ENCODE measurements at places on chromosomes 4 and X.

GRCh38 chr4:71006203-71006907, 12.9 kb downstream of the DCK start:
- no peak for DNase-seq

DNA sequence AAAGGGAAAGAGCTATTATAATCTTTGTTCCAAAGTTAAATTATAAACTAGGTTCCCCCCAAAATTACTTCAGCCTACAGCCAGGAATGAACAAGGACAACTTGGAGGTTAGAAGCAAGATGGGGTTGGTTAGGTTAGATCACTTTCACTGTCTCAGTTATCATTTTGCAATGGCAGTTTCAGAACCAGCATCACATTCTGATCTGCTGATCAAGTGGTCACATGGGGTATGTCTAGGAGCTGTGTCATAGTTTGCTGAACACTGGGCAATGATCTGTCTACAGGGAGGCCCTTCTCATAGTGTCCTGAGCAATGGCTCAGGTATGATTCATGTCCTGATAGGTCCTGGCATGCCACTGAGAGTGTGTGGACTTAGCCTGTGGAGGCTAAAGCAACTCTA, 41.6 kb upstream of the XIAP start:
- no peak for DNase-seq

DNA sequence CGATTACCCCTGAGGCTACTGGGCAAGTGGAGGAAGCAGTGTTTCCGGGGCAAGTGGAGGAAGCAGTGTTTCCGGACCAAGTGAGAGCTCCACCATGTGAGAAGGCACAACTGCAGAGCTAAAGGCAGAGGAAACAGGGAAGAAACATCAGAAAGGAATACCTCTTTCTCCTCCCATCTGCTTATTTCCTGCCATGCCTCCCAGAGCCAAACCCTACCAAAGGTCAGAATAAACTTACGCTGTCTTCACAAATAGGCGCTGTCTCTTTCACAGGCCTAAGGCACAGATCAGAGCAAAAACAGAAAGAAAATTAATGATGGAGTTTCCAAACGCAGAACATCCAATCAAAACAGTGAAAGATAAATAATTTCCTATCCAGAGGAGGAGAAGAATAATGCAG, 153.0 kb downstream of the ATOH1 start:
- DNase-seq, result no peak

DNA sequence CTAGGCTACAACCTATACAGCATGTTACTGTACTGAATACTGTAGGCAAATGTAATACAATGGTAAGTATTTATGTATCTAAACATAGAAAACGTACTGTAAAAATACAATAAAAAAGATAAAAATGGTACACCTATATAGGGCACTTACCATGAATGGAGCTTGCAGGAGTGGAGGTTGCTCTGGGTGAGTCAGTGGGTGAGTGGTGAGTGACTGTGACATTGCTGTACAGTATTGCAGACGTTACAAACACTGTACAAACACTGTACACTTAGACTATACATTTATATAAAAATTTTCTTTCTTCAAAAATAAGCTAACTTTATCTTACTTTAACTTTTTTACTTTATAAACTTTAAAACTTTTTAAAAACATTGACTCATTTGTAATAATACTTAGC, 190.3 kb upstream of the NR3C2 start:
- DNase-seq, result no peak

- DNase-seq, result no peak
Measured at GRCh38 chr4:31702326-31702725, 982.2 kb downstream of the PCDH7 start.

DNA sequence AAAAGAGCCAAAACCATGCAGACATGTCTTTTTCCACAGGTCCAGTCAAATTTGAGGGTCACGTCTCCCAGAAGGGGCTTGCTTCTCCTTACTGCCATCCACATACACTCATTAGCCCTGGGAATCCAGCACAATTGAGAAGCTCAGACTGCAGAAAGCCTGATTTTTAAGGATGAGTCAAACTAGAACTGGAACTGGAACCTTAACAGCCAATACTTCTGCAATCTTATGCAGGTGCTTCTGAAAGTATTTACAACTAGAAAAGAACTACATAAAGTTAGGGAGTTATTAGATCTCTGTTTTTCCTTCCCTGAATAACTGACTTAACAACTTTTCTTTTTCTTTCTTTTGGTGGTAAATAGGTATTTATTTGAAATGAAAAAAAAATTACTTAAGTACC, 86.3 kb downstream of the CDS1 start:
- no peak for DNase-seq

- no peak for DNase-seq
Measured at GRCh38 chrX:40628506-40628905, 5.3 kb downstream of the MPC1L start.

DNA sequence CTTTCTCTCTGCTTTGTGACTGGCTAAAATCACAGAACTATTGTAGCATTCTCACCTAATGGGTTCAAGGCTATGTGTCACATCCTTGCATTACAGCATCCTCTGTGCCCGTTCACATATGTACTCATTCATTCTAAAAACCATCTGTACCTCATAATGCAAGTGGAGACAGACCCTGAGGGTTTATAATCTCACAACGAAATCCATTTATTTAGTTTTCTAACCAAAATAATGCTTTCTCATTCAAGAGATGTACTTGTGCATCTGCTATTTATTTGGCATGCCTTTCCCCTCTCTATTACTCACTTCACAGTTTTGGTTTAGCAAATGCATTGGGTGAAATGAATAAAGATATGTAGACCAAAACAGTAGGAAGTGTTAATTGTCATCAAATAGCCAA, 261.5 kb downstream of the DCHS2 start:
- DNase-seq, result no peak

GRCh38 chrX:10485326-10485725, 135.1 kb downstream of the MID1 start:
- DNase-seq, result no peak

GRCh38 chr4:1685235-1686150, 1.4 kb upstream of the FAM53A start:
- DNase-seq, result no peak

DNA sequence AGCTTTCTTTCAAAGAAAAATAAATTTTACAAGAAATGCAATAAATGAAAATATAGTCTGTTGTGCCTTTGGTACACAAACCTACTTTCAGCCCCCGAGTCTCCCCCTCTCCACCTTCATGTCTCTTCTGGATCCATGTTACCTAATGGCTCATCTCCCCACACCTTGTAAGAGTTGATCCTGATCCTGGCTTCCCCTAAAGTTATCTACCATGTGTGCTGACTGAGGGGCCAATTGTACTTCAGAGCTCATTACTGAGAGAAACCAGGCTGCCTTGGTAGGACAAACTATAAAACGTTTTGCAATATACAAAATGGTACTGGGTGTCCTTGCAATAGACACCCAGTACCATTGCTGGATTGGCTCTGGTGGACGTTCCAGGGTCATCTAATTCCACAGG, 11.8 kb downstream of the PALLD start:
- no peak for DNase-seq

DNA sequence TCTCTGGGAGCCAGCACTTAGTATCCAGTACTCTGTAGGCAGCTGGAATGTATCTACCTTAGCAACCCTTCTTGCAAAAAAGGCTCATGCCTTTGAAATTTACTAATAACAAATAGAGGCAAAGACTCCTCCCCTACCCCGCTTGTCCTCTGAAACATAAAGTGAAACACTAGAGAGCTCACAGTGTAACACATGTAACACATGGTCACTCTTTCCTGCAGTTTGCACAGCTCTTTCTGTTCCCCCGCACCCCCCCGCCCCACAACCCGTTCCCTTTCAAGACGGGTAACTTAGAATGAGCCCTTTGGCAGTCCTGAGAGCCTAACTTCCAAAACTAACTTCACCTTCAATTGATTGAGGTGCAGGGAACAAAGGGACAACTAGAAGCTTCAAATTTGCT, 6.0 kb upstream of the BCORL1 start:
- no peak for DNase-seq

- DNase-seq, result no peak
Measured at GRCh38 chr4:46974891-46975543, 18.4 kb downstream of the GABRA4 start.

DNA sequence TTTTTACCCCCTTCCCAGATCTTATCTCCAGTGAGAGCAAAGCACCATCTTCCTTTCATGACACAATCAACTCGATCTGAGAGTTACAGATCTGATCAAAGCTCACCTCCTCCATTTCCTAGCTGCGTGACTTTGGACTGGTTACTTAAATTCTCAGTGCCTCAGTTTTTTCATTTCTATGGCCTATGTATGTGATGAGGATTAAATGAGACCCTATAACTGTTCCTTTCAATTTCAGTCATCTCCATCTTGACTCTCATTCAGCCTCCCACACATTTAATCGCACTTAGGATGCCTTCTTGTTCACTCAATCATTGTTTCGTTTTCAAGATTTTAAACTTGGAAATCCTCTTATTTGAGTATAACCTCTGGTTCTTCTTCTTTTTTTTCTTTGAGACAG, 20.1 kb upstream of the CXCR3 start:
- no peak for DNase-seq

DNA sequence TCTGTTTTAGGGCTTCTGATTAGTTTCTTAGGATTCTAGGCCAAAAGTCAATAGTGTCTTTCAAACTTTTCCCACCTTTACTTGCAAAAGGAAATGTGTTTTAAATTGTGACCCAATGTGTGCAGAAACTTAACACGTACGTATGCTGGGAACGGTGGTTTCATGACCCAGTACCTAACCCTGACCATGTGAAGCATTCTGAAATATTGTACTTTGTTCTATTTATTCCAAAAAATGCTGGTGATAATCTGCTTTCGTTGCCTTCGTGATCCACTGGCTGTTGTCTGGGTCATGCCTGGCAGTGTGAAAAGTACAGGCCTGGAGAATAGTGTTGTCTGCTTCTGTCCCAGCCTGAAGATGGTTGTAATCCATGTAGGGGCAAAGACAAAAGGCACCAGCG, 26.7 kb upstream of the TADA2B start:
- no peak for DNase-seq

- DNase-seq, result no peak
Measured at GRCh38 chr4:186709517-186709916, 14.1 kb downstream of the FAT1 start.

- DNase-seq, result no peak
Measured at GRCh38 chr4:23958749-23959148, 68.9 kb upstream of the PPARGC1A start.

GRCh38 chr4:122508083-122508482, 51.6 kb upstream of the IL2 start:
- no peak for DNase-seq

DNA sequence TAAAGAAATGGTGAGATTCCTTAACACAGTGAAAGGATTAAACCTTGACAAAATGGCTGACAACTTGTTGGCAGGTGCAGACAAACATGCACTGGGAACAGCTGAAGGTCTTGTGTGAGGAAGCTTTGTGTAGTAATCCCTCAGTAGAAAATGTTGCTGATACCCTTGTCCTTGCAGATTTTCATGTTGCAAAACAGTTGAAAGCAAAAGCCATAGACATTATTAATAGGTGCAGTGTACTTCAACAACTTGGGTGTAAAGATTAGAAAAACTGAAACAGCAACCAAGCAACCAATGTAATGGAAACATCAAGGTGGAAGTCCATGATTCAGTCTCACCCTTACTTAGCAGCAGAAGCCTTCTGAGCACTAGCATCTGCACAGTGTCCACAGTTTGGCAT, 29.8 kb downstream of the UGT2B7 start:
- DNase-seq, result no peak

DNA sequence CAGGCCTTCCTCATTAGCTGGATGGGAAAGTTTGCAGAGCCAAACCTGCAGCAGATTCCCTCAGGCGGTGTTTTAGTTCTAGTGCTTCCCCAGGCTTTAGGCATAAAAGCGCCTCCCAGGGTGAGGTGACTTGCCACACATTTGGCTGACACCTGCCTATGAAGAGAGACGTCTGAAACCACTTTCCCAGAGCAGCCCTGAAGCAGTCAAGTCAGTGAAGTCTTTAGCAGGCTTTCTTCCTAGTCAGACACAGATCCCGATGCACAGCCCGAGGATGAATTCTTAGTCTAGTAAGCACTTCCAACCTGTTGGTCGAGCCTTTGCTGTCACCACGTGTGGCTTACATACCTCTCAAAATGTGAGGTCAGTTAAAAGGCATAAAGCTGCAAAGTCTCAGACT, 484.1 kb downstream of the SMARCA1 start:
- no peak for DNase-seq

DNA sequence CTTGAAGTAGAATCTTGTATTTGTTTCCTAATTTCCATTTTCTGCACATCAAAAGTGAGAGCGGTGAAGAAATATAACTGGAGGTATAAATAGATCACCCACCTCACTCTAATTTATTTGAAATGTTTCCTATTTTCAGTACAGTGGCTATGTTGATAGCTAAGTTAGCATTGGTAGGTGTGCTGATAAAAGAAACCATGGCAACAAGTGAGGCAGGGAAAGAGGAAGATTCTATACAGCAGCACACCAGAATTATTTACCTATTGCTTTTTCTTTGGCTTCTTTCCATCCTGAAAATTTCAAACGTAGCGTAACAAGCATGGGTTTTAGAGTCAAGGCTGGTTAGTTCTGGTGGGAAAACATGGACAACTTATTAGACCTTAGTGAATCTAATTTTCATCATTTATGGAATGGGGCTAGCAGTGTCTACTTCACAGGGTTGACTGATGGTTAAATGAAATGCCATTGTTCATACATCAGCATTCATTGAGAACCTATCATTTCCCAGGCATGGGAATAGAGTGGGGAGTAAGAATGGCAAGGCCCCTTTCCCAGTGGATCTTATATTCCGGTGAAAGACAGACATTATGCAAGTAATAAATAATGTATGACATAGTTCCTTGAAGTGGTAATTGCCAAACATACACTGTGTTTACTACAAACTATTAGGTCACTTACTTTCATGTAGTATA, 30.6 kb upstream of the CTSO start:
- no peak for DNase-seq

DNA sequence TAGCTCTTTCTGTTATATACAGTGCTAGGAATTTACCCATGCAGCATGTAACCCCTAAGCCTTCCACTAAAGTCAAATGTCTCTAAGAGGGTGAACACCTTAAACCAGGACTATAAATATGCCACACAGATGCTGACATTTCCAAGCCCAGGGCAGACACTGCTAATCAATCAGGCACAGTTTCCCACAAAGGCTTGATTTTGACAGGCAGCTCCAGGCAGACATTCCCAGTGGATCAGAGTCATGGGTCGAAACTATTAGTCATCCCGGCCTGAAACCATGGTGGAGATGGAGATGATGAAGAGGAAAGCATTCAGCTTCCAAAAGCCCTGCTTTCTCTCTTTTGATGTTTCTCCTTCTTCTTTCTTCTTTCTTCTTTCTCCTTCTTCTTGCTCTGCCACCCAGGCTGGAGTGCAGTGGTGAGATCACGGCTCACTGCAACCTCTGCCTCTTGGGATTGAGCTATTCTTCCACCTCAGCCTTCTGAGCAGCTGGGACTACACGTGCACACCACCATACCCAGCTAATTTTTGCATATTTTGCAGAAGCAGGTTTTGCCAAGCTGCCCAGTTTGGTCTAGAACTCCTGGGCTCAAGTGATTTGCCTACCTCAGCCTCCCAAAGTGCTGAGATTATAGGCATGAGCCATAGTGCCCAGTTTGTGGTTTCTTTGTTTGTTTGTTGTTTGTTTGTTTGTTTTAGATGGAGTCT, 21.0 kb upstream of the SORCS2 start:
- DNase-seq, result no peak

GRCh38 chr4:1752284-1753041, 31.1 kb downstream of the TACC3 start:
- DNase-seq, result no peak
